GM23338 (cell line): ENCODE measurements at places on chromosomes 4 and X. TPM values are rescaled to one million over a fixed set of nuclear protein-coding genes. Genes with fewer than 3 reads are reported as not detected.

The CLIC2 gene
- total RNA-seq = 0.56 and 0.85 TPM in 2 replicates

The CFAP299 gene
- not detected in 2 replicates for total RNA-seq

The SSX4 gene
- 0.19 TPM in 1 of 2 replicates, not detected in the other for total RNA-seq

DNA sequence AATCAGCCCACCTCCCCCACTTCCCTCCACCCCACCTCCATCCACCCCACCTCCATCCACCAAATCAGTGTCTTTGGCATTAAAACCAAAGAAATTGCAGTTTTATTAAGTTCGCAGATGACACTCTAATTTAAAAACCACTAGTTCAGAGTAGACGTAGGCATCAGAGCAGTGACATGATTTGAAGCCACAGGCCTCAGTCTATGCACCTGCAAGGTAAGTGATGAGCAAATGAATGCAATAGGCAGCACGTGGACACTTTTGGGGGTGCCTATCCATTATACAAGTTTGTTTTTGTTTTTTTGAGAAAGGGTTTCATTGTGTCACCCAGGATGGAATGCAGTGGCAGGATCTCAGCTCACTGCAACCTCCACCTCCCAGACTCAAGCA lies 88.0 kb upstream of the TRIM2 start:
- no peaks in the 10 kb centered on the region for H3K36me3 ChIP-seq
- H3K27me3 ChIP-seq = no peaks in the 10 kb centered on the region
- H3K4me1 ChIP-seq = no peaks in the 10 kb centered on the region
- H3K4me3 ChIP-seq = no peak overlapping the region

- H3K27ac ChIP-seq = no peak overlapping the region
- no peak for DNase-seq
- no peak overlapping the region for H3K4me3 ChIP-seq
- peaks cover 4% of the 10 kb centered on the region; the same call in 1 of the 2 replicates for H3K36me3 ChIP-seq
- no peaks in the 10 kb centered on the region for H3K27me3 ChIP-seq
These were observed 309.7 kb upstream of the TENM3 start for GRCh38 chr4:181933471-181933870.

- peaks cover 3% of the 10 kb centered on the region; the same call in 1 of the 2 replicates for H3K4me1 ChIP-seq
- no peak overlapping the region for H3K4me3 ChIP-seq
- no peak overlapping the region for H3K27ac ChIP-seq
- no peaks in the 10 kb centered on the region for H3K36me3 ChIP-seq
- DNase-seq = no peak
These were observed 18.0 kb upstream of the TMEM184C start for GRCh38 chr4:147599206-147599605.
